EL (cell line): ENCODE measurements at places on chromosomes 7 and 10.

- DNase-seq, result peak; percentile 100
These were observed 4.1 kb upstream of the PLAU start for GRCh38 chr10:73906524-73907447.

- DNase-seq, result peak; percentile 55
These were observed 566.4 kb downstream of the GFRA1 start for GRCh38 chr10:115706488-115707076.

DNA sequence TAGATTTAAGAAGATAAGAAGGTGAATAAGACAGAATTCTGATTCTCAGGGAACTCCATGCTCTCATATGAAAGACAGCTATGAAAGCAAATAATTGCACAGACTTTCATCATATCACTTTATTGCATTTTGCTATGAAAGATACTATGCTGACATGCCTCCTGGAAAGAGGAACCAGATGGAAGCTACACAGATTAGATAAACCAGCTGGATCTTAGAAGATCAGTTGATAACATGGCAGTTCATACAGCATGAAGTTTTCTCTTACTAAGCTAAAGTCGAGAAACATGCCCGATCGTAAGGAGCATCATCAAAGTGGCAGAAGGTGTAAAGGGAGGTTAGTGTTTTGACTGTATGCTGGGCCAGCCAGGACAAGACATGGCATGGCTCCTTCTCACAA is 112.5 kb upstream of the DPP6 start:
- no peak for DNase-seq

DNA sequence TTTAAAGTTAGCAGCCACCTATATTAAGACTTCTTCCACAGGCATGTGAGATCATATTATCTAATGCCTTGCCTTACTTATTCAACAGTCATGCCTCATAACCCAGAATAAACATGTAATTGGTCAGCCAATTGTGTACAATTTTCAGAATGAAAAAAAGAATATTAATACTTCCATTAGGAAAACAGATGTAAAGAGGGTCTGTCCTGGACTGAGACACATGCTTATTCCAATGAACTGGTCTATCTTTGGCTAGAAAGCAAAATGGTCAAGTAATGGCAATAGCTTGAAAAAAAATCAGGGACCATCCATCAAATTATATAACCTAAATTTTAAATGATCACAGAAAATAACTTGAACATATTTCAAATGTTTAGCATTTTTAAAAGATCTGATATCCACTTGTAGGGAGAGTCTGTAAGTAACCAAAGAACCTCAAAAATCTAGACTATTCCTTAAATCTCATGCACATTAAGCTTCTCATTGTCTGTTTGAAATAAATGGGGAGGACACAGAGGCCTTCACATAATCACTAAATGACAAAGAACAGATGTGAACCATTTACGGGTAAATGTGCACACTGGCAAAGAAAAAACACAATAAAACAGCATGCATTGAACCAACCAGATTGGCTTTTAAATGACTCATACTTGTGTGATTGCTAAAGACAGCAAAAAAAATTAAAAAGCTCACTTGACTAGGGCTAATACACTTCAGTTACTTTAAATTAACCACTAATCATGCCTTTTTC is 568.8 kb upstream of the PCDH15 start:
- DNase-seq, result no peak

DNA sequence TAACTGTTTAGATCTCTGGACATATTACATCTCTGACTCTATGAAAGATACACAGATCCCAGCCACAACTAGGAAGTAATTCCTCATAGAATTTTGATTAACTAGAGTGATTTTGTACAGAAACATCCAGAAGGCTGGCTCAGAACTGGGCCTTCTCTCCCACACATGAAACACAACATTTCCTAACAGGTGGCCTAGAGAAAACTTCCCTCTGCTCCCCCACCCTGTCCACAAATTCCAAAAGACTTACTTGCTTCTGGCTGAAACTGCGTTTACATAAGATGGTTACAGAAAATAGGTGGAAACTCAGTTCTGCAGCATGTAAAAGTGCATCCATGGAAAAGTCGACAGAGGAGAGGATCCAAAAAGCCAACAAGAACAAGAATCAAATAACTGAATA is 132.9 kb downstream of the FZD1 start:
- no peak for DNase-seq

- no peak for DNase-seq
These were observed 61.6 kb upstream of the MKI67 start for GRCh38 chr10:128187788-128188185.

DNA sequence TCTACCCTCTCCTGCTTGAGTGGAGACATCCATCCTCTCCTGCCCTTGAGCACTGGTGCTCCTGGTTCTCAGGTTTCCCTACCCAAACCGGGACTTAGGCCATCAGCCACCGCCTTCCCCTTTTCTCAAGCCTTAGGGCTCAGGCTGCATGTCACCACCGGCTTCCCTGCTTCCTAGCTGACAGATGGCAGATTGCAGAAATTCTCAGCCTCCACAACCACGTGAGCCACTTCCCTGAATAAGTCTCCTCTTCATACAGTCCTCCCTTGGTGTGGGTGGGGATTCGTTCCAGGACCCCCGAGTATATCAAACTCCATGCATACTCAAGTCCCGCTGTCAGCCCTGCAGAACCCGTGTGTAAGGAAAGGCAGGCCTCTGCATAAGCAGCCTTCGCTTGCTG is 203.5 kb upstream of the ZNF32 start:
- no peak for DNase-seq

DNA sequence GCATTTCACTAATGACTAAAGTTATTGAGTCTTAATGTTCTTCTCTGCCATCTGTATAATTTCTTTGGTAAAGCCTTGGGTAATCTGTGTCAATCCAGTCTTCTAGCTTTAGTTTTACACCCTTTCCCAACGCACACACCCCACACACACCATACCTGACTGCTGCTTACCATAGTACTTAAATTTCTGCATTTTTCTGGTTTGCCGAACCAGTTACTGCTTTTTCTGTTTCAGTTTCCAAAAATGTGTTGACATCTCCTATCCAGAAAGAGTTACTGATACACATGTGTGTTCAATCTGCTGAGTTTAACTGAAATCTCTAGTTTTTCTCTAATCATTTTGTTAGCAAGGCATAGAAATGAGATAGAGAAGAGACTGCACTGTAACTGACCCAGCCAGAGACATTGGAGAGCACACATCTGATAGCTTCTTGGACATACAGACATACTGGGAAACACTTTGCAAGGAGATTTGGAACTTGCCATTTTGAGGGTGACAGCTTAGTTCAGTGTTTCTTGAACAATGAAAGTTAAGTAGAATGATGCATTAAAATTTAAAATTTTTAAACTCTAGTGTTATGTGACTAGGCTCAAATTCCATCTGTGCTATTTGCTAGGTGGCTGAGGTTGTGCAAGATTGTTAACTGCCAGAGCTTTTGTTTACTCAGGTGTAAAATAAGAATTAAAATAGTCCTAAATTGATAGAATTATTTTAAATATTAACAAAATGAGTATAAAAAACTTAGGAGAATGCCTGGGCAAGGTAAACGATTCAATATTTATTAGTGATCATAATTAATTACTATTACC is 807.6 kb downstream of the DNAJB9 start:
- DNase-seq, result no peak

- DNase-seq, result peak; percentile 6
These were observed 24.6 kb downstream of the GLRX3 start for GRCh38 chr10:130160775-130161174.

- DNase-seq, result no peak
These were observed 48.0 kb downstream of the JCAD start for GRCh38 chr10:30011396-30011795.

DNA sequence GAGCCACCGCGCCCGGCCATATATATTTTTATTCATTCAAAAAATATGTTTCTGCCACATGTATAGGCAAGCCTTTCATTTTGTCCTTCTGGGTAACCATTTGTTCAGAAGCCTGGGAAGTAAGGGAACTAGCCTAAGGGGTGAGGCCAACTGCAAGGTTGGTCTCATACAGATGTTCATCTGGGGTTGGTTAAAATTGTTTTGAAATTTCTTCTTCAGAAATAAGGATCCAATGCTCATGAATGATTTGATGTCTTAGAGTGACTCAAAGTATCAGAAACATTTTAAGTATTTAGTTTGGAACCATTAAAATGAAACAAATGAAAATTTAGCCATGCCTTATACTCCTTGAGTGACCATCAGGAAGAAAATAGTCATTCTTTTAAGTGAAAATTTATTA is 397.2 kb downstream of the SUGCT start:
- no peak for DNase-seq

- DNase-seq, result no peak
These were observed 6.9 kb downstream of the MCMBP start for GRCh38 chr10:119865699-119866240.
